ENCODE measurements at places on chromosomes 5 and 9. TPM values are rescaled to one million over a fixed set of nuclear protein-coding genes. Genes with fewer than 3 reads are reported as not detected.
A peak's percentile ranks its signal among the peaks of the same experiment; 100 is the strongest.

The PSD2 gene
- total RNA-seq, result 0.66 TPM

The IARS1 gene
- total RNA-seq, result 111 TPM

DNA sequence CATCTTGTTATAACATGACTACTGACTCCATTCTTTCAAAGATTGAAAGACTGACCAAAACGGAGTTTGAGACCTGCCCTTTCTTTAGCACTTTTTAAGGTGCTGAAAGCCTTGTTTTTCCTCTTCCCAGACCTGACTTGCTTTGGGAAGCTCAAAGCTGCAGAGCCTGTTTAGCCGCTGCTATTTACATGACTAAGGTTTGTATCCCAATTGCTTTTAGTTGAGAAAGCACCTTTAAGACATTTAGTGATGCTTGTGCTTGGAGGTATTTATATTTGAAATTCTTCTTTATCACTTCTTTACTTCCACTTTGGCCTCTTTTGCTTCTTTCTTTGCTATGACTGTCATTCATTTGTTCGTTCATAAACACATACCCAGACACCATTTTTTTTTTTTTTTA, 182.6 kb upstream of the ELL2 start:
- H3K4me3 ChIP-seq, result no peak overlapping the region
- H3K36me3 ChIP-seq, result no peaks in the 10 kb centered on the region
- no peaks in the 10 kb centered on the region for H3K27me3 ChIP-seq
- no peaks in the 10 kb centered on the region for H3K4me1 ChIP-seq
- no peak overlapping the region for H3K27ac ChIP-seq

DNA sequence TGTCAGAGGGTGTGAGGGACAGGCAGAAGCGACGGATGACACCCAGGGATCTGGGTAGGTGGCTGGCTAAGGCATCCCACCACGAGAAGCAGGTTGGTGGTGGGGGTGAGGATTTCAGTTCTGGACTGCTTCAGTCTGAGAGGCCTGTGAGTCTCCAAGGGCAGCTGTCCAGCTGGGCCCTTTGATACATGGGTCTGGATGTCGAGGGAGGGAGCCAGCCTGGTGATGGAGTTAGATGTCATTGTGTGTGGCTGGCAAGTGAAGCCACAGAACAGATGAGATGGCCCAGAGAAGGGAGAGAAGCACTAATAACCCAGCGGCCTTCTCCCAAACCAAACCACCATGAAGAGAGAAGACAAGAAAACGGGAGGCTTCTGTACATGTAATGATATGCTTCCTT, 11.1 kb downstream of the MED27 start:
- H3K27ac ChIP-seq, result peak overlapping the region; percentile 59
- H3K4me1 ChIP-seq, result no peaks in the 10 kb centered on the region
- H3K4me3 ChIP-seq, result no peak overlapping the region

- peak overlapping the region; percentile 45 for H3K27ac ChIP-seq
- no peaks in the 10 kb centered on the region for H3K36me3 ChIP-seq
- no peaks in the 10 kb centered on the region for H3K27me3 ChIP-seq
- H3K4me1 ChIP-seq, result no peaks in the 10 kb centered on the region
Measured at GRCh38 chr5:80069918-80070318, 34.8 kb downstream of the THBS4 start.

The SCGB3A2 gene
- total RNA-seq, result not detected

The LRRC70 gene
- total RNA-seq, result 9.5 TPM

The SLC6A7 gene
- not detected for total RNA-seq

DNA sequence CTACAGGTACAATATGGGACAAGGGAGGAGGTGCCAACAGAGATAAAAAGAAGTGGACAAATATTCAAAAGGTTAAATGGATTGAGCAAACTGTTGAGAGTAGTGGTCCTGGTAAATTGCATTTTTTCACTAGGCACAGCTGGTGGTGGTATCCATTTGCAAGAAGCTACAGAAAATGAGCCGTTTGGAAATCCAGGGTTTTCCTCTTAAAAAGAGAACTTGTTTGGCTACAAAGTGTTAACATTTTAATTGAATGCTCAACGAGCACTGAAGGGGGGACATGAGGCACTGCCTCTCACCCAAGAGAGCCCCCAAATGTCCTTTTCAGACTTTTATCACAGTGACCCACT, 491 bp upstream of the ZCCHC9 start:
- H3K27ac ChIP-seq, result peak overlapping the region; percentile 97
- no peaks in the 10 kb centered on the region for H3K27me3 ChIP-seq
- DNase-seq, result no peak
- H3K4me1 ChIP-seq, result no peaks in the 10 kb centered on the region
- peak overlapping the region; percentile 94 for H3K4me3 ChIP-seq

GRCh38 chr9:10843151-10843550, 230.3 kb upstream of the PTPRD start:
- H3K4me1 ChIP-seq, result no peaks in the 10 kb centered on the region
- no peaks in the 10 kb centered on the region for H3K27me3 ChIP-seq
- H3K36me3 ChIP-seq, result no peaks in the 10 kb centered on the region
- DNase-seq, result no peak
- no peak overlapping the region for H3K27ac ChIP-seq
